ENCODE measurements at places on chromosomes 3 and 15.

DNA sequence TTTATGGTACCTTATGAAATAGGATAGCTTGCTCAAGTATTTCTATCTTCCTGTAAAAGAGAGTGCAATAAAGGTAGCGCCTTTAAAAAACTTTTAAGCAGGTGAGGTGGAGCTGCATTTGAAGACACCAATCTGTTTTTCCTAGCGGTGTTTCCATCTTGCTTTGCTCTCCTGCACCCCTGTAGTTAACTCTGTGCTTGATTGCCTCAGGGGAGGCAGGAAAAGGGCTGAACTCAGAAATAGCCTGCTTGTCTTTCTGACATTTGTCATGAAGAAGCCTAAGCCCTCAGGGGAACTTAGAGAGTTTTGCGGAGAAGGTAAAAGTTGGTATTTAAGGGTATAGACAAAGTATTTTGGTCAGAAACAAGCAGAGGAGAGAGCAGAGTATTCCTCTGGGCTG lies 63.0 kb upstream of the TPRG1 start:
- DNase-seq, result no peak

GRCh38 chr3:184977796-184978195 lies 165.8 kb downstream of the VPS8 start:
- no peak for DNase-seq

DNA sequence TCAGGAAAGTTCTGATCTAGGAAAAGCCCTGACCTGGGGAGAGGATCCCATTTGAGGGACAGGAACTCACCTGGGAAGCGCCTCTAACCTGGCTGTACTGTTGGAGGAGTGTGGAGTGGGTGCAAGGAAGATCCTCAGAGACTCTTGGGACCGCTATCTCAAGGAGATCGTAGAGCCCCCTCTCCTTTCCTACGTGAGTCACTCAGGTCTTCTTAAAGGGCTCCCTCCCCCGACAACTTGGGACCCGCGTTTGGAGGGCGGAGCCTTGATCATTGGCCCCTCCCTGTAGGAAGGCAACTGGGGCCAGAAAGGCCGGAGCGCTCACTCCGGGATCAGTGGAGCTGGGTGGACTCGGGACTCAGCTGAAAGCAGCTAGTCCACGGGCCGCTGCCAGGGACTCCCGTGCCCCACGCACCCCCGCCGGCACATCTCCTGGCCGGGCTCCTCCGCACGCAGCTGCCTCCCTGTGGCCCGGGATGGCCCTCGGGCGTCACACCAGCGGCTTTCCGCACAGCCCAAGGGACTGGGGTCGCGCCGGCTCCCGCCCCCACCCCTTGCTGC lies 520 bp downstream of the SLC26A6 start:
- peak; percentile 79 for DNase-seq

DNA sequence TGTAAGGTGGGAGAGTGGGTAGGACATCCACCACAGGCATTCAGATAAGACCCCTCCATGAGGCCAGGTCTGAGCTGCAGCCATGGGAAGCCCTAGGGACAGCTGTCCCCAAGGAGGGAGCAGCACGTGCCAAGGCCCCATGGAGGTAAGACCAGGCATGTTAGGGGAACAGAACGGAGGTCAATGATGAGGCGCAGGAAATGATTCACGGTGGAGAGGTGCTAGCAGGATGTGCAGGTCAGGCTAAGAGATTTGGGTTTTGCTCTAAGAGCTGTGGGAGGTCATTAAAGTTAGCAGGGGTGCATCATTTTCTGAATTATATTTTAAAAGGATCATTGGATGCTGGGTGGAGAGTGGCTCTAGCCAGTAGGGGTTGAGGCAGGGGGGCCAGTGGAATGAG lies 66.4 kb upstream of the SNRPA1 start:
- DNase-seq, result no peak

DNA sequence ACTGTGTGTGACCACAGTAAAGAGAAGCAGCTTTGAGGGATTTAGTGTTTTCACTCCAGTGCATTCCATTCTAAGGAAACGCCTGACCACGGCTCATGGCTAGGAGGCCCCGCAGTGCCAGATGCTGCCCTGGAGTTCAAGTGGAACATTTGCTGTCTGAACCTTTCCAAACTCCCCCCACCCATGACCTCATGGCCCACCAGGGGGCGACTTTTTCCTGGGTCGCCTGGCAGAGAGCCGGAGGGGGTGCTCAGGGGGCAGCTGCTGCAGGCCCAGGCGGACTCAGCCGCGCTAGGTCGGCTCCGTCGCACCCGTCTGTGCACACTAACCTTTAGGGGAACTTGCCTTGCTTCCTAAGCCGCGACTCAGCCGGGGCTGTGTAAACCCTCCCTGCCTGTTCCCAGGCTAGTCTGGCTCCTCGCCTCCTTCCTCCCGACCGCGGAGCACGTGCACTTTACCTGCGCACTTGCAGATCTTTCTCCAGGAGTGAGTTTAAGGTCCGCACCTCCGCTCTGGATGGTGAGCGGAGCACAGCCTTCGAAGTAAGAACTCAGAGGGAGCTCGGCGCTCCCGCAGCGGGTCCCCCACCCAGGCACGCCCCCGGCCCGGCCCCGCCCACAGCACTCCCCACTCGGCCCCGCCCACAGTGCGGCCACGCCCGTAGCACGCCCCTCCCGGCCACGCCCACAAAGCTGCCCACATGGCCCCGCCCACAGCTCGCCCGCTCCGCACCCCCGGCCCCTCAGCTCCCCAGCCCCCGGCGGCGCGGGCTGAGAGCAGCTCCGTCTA lies at the start of gene OCA2:
TSS of gene OCA2 (minus strand) at position 550 of the 789 bp plus-strand sequence. CDS start 17,441 bp downstream, outside the sequence.
- DNase-seq, result no peak

GRCh38 chr3:12638105-12638504 lies 25.8 kb downstream of the RAF1 start:
- no peak for DNase-seq

DNA sequence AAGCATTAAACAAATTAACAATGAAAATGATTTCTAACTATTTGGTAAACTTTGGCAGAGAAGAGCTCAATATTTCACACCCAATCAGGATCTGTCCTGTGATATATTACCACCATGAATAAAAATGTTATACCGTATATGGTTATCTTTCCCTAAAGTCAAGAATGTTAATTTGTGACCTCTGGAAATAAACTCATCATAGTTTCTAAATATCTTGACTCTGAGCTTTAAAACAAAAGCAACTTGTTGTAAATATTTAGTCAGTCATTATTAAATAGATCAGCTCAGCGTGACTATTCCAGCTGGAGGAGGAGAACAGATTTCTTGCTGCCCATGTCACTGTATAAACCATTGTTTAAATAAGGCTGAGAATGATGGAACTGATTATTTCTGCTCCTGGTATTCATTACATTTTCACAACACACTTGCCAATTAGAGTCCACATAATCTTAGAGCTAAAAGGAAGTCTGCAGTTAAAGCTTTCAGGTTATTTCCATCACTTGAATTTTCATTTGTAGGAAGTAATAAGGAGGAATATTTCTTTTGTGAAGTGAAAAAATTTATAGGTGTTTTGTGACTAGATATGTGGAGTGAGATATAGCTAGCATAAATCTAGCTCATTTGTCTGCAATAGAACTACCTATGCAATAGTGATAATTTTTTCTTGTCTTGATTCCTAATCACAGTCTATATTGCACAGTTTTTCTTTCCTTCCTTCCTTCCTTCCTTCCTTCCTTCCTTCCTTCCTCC lies 106.5 kb upstream of the P2RY1 start:
- no peak for DNase-seq

DNA sequence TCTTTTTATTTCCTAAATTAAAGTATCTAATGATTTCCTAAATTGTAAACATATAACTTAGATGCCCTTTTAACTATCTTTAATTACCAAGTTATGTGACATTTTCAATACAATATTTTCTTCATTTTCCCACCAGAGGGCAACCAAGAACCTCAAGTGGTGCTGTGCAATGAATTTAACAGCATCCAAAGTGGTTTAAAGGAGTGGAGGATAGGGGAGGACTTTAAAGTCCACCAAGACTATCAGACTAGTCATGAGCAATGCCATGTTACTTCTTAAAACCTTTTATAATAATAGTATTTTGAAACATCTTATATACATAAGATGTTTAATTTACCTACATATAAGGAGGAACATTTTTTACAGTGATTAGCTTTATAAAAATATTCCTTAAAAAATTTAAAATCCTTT lies 74.4 kb downstream of the DLG1 start:
- no peak for DNase-seq

DNA sequence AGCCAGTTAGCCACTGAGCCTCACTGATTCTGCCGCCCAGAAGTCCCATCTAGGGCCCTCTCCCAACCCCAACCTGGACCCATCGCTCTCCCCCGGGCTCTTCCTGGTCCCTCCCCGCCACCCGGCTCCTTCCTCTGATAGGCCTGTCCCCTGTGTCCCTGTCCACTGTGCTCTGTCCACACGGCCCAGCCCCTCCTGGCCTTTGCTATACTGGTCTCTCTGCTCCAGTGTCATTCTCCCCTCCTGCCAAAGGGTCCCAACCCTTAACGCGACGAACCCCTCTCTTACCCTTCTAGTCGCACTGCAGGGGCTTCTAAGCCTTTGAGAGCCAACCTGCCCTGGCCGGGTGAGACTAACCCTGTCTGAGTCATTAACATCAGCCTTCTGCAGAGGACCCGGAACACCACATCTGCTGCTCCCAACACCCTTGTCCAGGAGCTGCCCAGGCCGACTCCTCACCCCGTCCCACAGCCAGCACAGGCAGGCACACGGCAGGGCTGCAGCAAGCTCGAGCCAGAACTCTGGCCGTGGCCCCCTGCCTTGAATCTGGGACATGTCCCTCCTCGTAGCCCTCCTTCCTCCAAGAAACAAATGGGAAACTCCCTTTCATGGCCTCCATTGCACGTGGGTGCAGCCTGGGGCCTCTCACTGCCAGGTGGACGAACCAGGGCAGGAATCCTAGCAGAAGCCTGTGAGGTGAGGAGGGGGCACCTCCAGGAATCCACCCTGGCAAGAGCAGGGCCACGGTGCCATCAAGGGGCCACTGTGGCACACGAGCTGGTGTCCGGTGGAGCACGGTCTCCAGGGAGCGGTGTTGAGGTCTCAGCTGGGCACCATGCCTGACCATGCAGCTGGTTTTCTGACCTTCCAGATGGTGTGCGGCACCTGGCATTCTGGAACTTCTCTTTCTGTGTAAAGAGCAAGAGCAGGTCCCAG lies 140.9 kb upstream of the IQSEC1 start:
- DNase-seq, result peak; percentile 28

DNA sequence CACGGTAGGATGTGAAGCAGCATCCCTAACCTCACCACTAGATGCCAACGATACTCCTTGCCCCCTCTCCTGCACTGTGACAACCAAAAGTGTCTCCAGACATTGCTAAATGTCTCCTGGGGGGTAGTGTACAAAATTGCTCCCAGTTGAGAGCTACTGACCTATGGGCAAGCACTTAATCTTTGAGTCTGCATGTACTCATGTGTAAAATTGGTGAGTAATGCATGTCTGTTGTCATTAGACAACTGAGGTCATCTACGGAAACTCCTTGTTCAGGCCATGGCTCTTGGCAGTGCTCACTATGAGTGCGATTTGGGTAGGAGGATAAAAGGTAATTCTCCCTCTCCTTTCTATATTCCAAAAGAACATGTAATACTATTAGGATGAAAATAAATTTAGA lies 29.2 kb downstream of the PDHB start:
- DNase-seq, result no peak

GRCh38 chr15:96108405-96108804 lies 222.1 kb upstream of the NR2F2 start:
- no peak for DNase-seq

GRCh38 chr15:23439513-23439912 lies 7.5 kb downstream of the GOLGA6L2 start:
- no peak for DNase-seq

DNA sequence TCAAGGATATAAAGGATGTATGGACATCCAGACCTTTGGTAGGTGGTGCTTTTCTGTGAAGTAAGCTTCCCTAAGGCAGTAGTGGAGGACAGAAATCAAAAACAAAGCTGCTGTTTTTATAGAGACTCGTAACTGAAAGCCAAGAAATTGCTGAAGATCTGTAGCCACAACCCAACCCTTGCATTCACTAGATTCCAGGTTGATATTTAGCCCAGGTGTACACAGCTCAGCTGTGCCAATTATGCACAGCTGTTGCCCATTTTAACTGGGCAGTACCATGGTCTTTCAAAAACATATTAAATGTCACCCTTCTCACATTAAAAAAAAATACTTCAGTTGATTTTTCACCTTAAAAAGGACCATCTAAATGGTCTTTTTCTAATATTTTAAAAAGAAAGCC lies 75.8 kb downstream of the CNTN3 start:
- no peak for DNase-seq

DNA sequence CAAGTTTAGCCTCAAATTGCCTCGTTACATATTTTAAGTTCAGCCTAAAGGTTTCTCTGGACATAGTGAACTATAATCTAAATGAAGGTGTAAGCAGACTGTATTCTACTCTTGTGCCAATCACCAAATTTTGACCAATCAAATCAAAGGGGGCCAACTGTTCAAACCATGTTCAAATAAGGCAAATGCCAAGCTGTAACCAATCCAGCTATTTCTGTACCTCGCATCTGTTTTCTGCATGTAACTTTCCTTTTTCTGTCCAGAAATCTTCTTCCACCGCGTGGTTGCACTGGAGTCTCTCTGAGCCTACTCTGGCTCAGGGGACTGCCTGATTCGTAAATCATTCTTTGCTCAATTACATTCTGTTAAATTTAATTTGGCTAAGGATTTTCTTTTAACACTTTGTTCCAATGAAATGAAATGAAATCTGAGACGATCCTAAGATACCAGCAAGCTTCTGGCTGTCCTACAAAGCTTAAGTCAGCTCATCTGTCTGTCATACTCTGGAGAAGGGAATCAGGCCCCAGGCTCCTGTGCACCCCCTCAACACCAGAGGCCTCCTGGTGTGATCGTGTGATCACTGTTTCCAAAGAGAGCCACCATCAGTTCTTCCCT lies 53.2 kb upstream of the ZNF148 start:
- DNase-seq, result no peak

DNA sequence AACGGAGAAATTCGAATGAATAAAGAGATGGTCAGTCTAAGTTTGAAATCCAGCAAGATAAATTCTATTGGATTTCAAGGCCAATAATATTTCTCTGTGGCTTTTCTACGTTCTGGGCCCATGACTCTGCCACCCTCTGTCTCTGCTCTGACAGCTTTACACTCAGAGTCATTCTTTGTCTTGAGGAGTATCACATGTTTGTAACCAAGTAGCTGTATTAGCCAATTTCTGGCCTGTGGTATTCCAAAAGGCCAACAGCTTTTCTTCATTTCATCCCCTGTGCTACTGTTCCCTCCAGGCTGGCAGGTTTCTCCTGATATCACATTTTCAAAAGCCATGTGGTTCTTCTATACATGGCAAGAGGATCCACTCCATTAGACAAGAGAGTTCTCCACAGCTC lies 324.1 kb upstream of the CNTN4 start:
- DNase-seq, result no peak

DNA sequence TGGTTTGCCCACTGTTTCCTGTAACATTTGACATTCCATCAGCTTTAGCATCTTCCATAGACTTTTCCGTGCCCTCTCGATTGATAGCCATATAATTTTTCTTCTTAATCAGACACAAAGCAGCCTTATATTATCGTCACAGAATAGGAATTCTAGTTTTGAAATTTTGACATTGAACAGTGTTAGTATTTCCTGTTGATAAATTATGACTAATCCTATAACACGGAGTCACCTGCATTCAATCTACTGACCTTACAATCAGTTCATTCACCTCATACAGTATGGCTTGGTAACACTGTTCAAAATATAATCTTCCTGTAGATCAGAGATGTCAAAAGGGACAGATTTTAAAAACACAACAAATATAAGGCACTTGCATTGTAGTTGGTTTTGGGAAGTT lies 423.7 kb downstream of the C3orf38 start:
- no peak for DNase-seq

GRCh38 chr3:164752812-164753211 lies 325.5 kb downstream of the SI start:
- no peak for DNase-seq

- peak; percentile 50 for DNase-seq
Observed at GRCh38 chr3:111035902-111036301, 35.7 kb upstream of the NECTIN3 start.

GRCh38 chr15:88144921-88145653 lies 111.5 kb downstream of the NTRK3 start:
- DNase-seq, result no peak
